Left lung (tissue), 14 donors: ENCODE measurements at places on chromosomes 1 and 21. TPM values are rescaled to one million over a fixed set of nuclear protein-coding genes. Genes with fewer than 3 reads are reported as not detected.

The SMCP gene
- polyA plus RNA-seq, result not detected

The PLA2G2D gene
- polyA plus RNA-seq, result not detected

The KRTAP19-1 gene
- not detected for polyA plus RNA-seq

The TNFRSF4 gene
- polyA plus RNA-seq, result 3.5 TPM

The PAX7 gene
- not detected for polyA plus RNA-seq

The VASH2 gene
- 35.4 TPM for polyA plus RNA-seq

The CRP gene
- polyA plus RNA-seq, result not detected

The CD1C gene
- 2.8 TPM for polyA plus RNA-seq

The ZBTB18 gene
- polyA plus RNA-seq, result 14.2 TPM

The ZNF496 gene
- 37.7 TPM for polyA plus RNA-seq

The CRYAA gene
- polyA plus RNA-seq, result not detected

The VHLL gene
- polyA plus RNA-seq, result not detected

- no peak for DNase-seq
Observed at GRCh38 chr1:63640633-63641567, 47.7 kb downstream of the PGM1 start.

DNA sequence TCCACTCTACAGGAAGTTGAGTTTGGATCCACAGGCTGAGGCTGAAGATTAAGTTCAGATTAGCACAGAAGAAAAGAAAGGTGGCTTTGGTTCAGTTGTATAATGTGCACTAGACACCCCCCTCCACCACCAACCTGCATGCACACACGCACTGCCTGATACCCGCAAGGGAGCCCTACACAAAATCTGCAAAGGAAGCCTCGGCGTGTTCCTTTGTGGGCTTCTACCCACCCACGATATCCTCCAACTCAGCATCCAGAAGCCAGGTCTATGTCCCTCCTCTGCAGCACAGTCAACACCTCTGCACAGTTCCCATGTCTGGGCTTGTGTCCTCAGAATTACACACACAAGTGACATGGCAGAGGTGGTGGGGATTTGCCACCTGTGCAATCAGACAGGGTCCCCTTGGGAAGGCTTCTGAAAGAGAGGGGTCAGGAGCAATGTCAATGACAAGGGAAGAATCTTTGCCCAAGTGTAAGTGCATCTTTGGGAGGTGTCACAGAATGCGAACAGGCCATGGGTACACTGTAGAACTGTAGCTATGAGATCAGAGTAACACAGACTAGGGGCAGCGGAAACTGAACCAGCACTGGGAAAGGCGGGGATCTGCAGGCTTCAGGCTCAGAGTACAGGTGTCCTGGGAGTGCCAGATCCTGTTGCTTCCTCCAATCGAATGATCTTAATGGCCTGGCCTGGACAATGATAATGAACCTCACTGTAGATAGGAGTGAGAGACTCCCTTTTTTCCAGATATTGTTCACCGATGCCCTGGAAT, 148.6 kb upstream of the ETV3 start:
- no peak for DNase-seq

- no peak for DNase-seq
Observed at GRCh38 chr1:4654764-4655673, 610 bp downstream of the AJAP1 start.

GRCh38 chr1:236706183-236706582, 19.9 kb downstream of the ACTN2 start:
- no peak for DNase-seq

GRCh38 chr1:59706303-59706599, 108.5 kb upstream of the HOOK1 start:
- DNase-seq, result no peak

GRCh38 chr1:179910934-179911333, 28.8 kb downstream of the TOR1AIP1 start:
- no peak for DNase-seq

DNA sequence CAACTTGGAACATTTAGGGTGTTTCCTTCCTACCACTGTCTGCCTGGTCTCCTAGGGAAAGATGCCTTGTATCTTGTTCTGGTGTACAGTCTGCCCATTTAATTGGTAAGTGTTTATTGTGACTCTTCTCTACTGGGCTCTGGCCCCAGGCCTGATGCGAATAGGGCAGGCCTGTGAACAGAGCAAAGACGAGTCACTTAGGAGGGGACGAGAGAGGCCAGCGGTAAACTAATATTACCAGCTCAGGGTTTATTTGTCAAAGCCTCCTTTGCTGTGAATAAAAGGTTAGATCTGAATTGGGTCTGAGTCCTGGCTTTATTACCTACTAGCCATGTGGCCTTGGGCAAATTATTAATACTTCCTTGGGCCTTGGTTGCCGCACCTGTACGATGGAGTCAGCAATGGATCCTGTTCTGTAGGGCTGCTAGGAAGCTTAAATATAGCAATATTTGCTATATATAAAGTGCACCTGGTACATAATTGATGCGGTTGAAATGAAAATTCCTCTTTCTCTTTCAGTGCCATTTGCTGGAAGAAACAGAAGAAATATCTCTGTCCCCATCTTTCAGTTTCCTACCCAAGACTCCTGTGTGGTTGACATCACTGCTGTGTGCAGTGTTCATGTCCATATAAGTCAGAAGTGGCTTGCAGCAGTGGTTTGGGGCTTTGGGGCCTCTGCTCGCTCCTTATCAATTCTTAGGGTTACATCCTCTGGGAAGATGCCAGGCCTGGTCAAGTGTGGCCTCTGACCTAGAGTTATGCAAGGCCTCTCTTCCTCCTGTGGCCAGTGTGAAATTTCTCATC, 32.4 kb downstream of the MAPKAPK2 start:
- no peak for DNase-seq

- DNase-seq, result no peak
Observed at GRCh38 chr1:162091681-162092524, 22.4 kb downstream of the NOS1AP start.

DNA sequence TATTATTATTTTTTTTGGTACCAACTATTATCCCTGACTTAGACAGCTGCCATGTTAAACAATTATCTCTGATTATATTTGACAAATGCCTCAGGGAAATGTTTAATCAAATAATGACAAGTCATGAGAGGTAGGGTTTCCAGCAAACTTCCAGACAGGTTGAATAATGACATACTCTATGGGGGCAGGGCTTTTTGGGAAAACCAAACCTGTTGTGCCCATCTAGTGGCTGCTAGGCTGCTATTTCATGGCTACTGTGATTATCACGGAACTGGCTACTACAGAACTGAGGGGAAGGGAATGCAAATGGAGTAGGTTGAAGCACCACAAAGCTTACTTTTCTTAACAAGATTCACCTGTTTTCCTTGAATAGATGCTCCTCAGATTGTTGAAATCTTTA, 77.6 kb downstream of the DUSP10 start:
- no peak for DNase-seq

- no peak for DNase-seq
Observed at GRCh38 chr1:76593618-76594017, 273.7 kb upstream of the ST6GALNAC5 start.

DNA sequence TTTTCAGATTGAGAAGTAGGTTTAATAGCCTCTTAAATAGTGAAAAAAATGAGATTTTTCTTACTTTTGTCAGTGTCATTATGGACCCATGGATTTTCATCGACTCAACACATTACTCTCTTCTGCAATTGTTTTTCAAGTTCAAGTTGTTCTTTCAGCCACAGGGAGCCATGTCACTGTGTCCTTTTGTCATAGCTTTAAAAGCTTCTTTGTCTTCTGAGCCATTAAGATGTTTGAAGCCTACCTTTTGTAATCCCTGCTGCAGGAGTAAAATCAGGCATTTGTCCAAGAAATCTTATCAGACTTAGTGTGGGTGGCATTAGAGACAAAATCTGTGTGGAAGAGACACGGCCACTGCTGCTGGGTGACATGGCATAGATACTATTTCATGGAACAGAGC, 92.8 kb upstream of the ZP4 start:
- DNase-seq, result no peak

DNA sequence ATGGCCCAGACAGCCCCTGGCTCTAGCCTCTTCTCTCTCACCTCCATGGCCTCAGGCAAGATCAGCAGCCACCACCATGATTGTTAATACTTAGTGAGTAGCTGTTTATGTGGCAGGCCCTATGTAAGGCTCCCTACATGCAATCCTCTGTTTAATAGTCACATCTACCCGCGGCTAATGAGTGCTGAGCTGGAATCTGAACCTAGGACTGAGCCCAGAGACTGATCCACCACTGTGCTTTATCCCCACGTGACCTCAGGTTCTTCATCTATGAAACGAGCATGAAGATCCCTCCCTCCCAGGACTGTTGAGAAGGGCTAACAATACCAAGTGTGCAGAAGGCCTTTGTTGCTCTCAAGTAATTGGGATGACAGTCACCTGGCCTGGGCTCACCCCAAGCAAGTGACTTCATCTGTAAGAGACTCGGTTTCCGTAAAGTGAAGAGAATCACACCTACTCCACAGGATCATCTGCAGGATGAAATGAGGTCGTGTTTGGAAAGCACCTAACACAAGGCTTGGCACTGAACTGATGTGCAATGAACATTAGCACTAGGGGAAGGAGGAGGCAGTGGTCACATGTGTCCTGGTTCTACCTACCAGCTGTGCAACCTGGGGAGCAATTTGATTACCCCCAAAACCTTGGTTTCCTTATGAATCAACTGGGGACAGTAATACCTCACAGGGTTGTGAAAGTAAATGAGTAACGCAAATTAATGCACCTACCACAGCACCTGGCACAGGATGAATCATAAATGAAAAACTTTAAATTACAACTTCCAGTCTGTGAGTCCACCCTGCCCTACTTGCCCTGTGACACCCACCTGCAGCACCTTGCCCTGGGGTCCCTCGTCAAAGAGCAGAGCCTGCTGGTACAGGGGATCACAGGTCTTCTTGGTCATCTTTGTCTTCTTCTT, 37.2 kb downstream of the RIMS3 start:
- no peak for DNase-seq

DNA sequence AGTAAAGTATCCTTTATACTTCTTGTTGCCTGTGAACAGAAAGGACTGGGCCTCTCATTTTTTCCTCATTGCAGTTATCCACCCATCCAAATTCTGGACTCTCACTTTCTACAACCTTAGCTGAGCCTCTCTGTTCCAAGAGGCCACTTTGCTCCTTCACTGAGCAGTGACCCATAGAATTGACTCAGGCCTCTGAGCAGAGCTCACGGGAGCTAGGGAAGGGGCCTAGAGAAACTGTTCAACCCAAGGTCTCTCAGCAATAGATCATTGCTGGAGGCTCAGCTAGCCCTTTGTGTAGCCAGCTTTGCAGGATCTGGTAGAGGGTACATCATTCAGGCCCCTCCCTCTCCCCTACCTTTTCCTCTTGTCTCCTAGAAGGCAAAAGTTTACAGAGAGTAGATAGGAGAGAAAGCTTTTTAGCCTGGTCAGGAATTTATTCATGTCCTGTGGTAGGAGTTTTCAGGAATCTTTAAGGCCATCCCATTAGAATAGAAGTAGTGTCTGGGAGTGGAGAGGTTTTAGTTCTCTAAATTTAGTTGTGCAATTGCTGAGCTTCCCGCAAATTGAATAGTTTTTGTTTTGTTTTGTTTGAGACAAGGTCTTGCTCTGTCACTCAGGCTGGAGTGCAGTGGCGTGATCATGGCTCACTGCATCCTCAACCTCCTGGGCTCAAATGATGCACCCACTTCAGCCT, 6.7 kb downstream of the INTS3 start:
- no peak for DNase-seq

GRCh38 chr1:35924838-35925237, 6.1 kb upstream of the AGO3 start:
- no peak for DNase-seq

DNA sequence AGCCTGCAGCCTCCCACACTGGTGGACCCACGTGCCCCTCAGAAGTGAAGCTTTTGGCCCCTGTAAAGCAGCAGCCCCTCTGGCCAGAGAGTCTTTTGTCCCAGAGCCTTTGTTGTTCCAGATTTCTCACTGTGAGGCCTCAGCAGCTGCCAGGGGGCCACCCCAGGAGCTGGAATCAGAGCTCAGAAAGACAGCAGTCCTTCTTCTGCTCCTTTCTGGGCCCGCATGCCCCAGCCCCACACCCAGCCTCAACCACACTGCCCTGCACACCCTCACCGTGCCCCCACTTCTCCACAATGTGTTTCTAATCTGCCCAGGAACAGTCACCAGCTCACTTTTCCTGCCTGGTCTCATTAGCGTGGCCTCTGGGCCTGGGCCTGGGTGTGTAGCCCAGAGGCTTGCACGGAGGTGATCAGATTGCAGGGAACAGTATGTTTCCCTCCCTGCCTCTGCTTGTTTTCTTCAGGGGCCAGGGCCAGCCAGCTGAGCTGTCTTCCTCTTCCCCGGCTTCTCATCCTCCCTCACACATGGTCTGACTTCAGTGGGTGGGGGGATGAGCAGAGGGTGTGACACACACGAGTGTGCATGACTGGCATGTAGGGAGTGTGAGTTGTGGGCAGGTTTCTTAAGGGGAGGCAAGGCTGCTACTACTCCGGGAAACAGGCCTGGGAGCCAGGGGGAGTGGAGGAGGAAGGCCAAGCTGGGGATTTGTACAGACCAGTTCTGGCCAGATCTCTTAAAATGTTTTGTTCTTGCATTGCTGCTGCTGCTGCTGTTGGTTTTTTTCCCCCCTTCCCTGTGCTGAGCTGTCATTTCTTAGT, 82.5 kb upstream of the ZNF648 start:
- DNase-seq, result peak; percentile 90

DNA sequence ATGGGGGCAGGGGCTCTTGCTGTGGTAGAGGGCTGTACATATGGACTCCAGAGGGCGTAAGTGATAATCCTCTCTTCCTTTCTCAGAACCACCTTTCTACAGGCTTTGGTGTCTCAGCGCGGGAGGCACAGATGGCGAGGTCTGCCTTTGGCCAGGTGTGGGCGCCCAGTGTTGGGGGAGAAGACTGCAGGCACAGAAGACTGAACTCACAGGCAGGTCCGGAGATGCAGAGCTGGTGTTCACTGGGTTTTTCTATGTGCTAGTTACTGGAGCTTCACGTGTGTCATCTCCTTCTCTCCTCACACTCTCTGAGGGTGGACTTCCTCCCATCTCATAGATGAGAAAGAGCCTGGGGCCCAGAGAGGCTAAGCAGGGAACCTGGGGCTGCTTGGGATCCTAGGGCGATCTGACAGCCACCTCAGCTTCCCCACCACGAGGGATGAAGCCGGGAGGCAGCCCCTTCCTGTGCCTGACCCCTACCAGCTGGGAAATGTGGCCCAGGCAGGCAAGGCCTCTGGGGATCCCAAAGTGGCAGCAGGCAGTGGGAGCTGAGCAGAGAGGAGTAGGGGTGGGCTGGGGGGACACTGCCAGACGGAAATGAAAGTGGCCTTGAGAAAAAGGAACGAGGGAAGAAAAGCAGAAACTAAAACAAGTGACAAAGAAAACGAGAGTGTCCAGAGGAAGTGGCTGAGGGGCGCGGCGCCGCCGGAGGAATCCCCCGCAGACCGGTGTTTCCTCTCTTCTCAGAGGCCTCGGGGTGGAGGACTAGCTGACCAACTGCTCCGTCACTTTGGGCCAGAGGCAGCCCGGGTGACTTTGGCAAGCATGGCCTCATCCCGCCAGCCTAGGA, 191.6 kb downstream of the HIVEP3 start:
- peak; percentile 87 for DNase-seq
